Kidney glomerular epithelial cell (primary cell): ENCODE measurements at places on chromosomes 5 and 9.

DNA sequence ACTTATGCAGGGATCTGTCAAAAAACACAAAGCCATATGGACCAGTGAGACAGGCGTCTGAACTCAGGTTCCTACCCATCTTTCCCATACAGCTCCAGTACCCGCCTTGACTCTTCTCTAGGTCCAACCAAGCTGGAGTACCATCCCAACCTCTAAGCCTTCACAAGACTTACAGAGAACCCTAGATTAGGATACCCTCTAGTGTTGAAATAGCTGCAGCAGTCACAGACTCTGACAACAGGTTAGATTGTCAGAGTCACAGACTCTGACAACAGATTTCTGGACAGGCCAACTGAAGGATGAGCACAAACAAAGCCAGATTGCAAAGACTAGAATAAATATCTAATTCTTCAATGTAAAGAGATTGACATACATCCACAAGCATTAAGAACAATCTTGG lies 266.1 kb downstream of the GRIA1 start:
- DNase-seq, result no peak

- no peak for DNase-seq
These were observed 307.6 kb downstream of the PJA2 start for GRCh38 chr5:109102096-109102690.

GRCh38 chr5:76556511-76557221 lies 66.5 kb downstream of the F2RL2 start:
- DNase-seq, result no peak

DNA sequence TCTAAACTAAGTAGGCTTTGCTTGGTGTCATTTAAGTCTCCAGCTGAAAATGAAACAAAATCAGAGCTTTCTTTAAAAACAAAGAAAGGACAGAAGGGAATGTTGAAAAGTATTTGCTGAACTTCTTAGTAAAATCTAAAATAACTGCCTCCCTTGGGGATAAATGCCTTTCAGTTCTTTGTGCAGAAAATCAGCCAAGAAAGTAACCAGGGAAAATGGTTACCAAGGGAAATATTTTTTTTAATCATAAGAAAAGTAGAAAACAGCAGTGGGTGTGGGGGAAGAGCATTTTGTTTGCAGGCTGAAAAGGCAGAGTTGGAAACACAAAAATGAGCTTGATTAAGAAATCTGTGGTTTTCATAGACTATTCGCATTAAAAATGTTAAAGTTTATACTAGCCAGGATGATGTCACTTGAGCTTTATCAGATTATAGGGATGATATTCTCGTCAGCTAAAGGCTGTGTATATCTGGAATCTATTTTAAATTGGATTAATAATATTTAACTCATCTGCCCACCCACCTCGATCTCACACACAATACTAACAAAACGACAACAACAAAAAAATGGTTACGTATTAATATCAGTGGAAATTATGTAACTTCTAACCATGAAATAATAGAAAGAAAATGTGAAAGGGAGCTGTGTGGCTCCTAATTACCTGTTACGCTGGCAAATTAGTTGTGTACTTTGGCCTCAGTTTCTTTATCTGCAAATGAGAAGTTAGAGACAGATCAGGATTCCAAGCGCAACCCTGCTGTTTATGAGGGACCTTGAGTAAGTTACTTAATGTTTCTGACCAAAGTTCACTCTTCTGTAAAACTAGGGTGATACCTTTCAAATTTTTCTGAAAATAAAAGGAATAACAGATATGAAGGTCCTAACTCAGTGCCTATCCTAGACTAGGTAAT lies at the start of gene ECM2:
Gene ECM2 (minus strand): TSS at position 51 of the 911 bp plus-strand sequence. CDS start 13,124 bp downstream, outside the sequence.
- no peak for DNase-seq

DNA sequence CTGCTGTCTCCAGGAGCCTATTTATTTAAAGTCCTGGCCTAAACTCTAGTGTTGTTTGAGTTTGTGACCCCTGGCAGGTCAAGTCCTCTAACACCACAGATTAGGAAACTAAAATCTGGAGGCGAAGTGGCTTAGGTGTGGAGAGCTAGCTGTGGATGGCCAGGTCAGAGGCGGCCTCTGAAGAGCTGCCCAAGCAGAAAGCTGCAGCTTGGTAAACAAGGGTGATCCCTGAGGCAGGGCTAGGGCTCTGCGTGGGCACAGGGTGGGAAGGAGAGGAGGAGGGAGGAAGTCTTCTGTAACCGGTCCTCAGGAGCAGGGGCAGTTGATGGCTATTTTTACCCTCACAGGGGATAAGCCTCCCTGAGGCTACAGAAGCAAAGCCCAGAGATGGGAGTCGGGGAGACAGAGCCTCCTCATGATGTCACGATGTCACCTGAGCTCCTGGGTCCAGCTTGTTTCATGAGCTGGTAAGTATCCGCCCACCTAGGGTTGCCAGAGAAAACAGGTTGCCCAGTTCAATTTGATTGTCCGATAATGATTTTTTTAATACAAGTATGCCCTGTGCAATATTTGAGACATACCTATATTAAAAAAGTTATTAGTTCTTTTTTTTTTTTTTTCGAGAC lies 25.9 kb upstream of the BOD1 start:
- no peak for DNase-seq

DNA sequence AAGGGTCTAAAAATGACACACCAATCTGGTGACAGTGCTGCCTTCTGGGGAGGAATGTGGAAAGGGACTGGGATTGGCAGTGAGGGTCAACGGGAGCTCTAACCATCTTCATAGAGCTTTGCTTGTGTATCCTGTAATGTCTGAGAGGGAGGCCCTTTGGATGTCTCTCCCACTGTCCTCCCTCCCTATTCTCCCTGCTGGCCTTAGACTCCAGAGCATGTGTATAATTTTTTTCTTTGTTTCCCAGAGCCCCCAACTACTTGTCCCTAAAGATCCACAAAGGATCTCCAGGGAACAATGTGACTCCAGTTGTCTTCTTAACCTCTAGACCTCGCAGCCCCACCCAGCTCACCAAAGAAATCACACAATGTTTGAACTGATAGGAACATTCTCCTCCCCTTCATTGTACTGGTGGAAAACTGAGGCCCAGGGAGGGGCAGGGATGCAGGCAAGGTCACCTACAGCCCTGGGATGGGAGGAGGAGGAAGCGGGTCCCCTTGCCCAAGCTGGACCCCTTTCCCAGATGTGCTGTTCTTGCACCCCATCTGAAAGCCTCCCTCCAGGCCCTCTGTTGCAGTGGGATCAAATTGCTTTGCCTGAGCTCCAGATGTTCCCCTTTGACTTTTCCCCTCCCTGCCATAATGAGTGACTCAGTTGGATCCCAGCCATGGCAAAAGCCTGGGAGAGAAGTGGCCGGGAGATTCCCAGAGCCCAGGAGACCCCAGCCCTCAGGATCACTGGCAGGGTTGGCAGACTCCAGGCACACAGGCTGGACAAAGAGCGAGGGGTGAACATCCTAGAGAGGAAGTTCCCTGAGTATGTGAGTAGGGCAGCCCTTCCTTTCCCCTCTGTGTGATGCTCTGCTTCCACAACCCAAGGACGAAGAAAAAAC lies 21.8 kb downstream of the SPARC start:
- DNase-seq, result no peak

- DNase-seq, result no peak
These were observed 217.0 kb downstream of the SREK1 start for GRCh38 chr5:66361070-66361469.

DNA sequence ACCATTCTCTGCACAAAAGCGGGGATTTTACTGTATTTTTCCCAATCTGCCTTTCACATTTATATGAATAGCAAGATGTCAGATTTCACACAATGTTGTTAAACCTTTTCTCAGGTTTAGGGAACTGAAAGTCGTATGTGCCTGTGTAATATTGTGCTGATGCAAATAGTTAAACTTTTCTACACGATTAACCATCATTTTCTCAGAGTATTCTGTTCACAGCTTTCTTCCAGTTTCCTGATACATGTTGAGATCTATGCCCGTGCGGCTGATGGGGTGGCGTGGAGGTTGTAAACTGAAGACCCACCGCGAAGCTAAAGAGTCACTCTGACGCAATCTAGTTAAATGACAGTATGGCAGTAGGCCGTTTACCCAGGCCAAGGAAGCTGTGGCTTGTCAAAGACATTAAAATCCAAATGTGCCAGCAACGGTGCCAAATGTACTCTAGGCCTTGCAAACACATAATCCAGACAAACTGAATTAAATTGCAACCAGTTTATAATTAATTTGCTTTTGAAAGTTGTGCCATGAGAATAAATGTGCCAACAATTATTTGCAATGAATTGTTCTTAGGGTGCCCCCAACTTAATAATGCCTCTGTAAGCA lies 145.7 kb downstream of the EBF1 start:
- DNase-seq, result no peak

- no peak for DNase-seq
These were observed 8.3 kb downstream of the TSLP start for GRCh38 chr5:111079846-111080245.

DNA sequence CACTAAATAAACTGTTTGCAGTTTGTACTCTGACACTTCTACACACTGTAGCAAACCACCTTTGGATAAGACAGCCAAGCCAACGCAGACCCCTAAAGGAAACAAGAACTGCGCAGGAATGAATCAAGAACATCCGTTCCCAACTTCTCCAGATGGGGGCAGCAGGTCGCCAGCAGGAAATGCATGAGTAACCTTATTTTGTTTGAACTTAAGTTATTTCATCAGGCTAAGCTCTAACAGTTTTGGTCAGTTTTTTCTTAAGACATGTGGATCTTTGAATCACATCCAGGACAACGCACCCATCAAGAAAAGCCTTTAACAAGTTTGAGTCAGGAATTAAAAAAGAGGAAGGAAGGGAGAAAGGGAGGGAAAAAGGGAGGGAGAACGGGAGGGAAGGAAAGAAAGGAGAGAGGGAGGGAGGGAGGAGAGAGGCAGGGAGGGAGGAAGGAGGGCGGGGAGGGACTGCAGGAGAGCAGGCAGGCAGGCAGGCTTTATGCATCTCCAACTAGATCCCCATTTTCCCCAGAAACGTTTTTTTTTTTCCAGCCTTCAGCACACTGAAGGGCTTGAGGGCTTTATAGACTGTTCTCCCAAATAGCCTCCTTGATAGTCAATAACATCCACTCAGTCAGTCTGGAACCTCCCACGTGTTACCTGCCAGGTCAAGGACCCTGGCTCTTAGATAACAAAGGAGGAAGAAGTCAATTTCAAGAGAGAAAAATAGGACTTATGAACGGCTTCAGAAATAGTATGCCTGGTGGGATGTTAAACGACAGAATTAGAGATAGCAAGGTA lies 22.2 kb downstream of the BHMT start:
- peak; percentile 93 for DNase-seq

- DNase-seq, result peak; percentile 41
These were observed 9.6 kb downstream of the PFDN1 start for GRCh38 chr5:140293091-140293848.

- no peak for DNase-seq
These were observed 6.7 kb downstream of the PTGS1 start for GRCh38 chr9:122377241-122378164.

DNA sequence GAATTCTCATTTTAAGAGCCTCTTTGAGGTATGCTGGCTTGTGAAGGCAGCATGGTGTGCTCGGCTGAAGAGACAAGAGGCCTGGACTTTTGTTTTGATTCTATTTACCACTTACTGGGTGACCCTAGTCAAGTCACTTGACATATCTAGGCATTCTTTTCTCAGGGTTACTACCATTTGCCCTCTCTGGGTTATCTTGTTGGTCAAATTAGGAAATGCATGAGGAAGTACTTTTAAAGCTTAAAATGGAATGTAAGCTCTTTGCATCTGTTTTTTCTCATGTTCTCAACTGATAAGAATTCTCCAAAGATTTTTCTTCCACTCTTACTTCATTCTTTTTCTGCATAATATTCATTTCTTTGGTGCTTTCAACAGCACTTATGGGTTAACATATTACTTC lies 173.1 kb downstream of the PLK2 start:
- DNase-seq, result no peak

GRCh38 chr9:84206801-84207370 lies 133.7 kb downstream of the SLC28A3 start:
- DNase-seq, result no peak

DNA sequence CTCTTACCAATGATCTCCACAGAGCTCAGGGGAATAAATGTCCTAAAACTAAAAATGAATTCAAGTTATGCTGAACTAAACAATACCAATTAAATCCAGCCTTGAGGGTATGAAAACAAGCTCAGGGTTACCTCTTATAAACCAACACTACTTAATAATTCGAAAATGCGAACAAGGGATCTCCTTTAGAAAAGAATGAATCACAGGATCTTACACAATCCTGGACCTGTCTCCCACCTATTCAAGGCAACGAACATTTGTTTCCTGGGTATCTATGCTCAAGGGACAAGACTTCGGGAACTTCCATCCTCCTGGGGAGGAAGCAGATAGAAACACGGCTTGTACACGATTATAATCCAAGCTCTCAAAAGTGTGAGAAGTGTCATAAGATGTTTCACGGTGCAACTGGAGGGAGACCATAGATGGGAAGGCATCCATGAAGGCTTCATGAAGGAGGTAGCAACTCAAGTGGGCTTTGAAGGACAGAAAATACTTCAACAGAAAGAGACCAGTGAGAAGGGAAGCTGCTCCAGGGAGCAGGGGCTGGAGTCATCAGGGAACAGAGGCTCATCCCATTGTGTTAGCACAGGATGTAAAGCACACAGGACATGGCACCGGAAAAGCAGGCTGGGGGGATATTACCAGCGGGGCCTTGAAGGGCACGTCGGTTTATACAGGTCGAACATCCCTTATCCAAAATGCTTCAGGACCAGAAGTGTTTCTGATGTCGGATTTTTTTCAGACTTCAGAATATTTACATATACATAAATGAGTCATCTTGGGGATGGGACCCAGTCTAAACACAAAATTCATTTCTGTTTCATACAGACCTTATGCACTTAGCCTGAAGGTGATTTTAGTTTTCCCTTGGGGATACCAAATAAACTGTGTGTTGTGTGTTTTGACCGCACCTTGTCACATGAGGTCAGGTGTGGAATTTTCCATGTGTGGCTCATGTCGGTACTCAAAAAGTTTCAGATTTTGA lies 87.4 kb downstream of the TLE1 start:
- no peak for DNase-seq

- DNase-seq, result no peak
These were observed 5.8 kb upstream of the HAND1 start for GRCh38 chr5:154483654-154484392.

DNA sequence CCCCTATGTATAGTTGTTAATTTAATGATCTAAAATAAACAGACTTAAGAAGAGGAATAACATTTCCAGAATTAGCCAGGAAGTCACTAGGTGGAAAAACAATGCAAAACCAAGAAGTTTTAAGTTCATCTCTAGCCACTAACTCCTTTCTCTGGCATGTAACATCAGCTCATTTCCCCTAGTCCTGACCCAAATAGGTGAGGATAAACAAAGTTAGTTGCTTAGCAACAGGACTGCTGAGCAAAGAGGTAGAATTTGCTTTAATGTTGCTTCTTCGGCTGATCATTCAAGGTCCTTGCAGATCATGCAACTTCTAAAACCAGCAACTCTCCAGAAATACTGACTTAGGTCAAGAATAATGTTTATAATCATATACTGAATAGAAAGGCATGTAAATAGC lies 675.8 kb downstream of the CETN3 start:
- DNase-seq, result no peak

- DNase-seq, result no peak
These were observed 80.5 kb upstream of the EPB41L4B start for GRCh38 chr9:109401169-109401989.

DNA sequence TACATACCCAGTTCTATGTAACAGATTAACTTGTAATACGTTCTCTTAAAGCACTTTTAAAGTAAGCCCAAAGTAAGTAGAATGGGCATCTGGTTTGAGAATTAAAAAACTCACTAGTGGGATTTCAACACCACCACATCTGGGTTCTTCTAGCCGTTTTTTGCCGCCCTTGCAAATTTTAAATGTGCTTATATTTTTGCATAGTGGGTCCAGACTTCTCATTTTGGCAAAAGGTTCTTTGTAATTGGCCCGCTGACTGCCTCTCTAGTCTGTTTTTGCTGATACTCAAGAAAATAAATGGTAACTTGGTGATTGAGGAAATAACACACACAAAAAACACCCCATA lies 582 bp upstream of the FBXO4 start:
- DNase-seq, result no peak

GRCh38 chr5:151585970-151586369 lies 5.2 kb downstream of the FAT2 start:
- DNase-seq, result no peak
